NCI-H748 treated with DMSO at 0.1 percent for 48 hours (cell line): ENCODE measurements at places on chromosomes 12 and 14.

GRCh38 chr14:64159588-64159987 lies 134.6 kb downstream of the ESR2 start:
- DNase-seq: no peak

GRCh38 chr14:101040538-101041442 lies 137.3 kb upstream of the RTL1 start:
- no peak for DNase-seq

GRCh38 chr12:22287776-22288621 lies 46.5 kb downstream of the ST8SIA1 start:
- DNase-seq: no peak

DNA sequence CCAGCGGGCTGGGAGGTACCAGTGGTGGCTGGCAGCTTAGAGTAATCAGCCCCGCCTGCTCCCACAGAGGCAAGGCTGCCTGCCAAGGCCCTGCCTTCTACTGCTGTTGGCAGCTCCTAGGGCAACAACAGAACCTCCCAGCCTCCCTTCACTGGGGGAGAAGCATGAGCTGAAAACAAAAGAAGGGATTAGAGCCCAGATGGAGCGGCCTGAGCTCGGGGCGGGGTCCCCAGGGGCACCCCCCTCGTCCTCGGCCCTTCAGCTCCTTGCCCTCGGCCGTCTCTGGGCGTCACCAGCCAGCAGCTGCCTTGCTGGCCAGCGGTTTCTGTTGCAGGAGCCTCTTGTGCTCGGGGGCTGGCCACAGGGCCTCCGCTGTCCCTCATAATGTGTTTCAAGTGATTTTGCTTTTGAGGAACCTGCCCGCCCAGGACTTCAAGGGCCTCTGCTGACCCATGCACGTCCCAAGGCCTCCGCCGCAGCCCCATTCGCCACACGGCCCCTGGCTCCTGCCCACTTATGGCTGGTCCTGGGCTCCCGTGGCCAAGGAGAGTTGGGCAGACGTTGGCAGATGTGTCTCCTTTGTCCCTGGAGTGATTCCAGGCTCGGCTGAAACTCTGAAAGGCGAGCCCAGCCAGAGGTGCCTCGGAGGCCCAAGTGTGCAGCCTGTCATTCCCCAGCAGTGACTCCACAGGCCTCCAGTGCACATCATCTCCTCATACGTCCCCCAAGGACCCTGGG lies 49.7 kb downstream of the PSMA6 start:
- no peak for DNase-seq

DNA sequence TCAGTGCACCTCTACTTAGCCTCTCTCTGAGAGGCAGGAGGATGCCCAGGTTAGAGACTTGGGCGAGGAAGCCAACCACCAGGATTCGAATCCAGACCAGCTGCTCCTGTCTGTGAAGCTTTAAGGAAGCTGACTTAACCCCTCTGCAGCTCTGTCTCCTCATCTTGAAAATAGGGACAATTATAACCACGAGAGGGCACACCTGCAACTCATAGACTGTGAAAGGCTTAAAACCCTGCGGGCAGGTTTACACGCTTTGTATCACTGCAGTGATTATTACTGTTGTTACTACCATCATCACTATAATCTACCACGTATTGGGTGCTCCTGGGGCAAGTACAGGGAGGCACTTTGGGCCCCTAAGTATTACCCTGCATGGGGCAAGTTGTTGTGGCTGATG lies 379.8 kb downstream of the VRK1 start:
- DNase-seq: peak; percentile 63

- peak; percentile 82 for DNase-seq
These were observed 54.3 kb upstream of the SRSF5 start for GRCh38 chr14:69712599-69713088.
